ENCODE measurements at places on chromosomes 11 and 22.

GRCh38 chr11:66956689-66957290, 1.4 kb downstream of the PC start:
- no peak for DNase-seq

DNA sequence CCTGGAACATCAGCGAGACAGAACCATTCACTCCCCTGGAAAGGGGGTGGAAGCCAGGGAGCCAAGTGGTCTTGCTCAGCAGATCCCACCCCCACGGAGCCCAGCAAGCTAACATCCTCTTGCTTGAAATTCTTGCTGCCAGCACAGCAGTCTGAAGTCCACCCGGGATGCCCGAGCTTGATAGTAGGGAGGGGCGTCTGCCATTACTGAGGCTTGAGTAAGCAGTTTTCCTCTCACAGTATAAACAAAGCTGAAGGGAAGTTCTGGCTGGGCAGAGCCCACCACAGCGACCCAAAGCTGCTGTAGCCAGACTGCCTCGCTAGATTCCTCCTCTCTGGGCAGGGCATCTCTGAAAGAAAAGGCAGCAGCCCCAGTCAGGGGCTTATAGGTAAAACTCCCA, 764.8 kb upstream of the LUZP2 start:
- no peak for DNase-seq

- no peak for DNase-seq
Measured at GRCh38 chr11:2926611-2927051, 2.6 kb downstream of the PHLDA2 start.

- no peak for DNase-seq
Measured at GRCh38 chr11:122852074-122852795, 13.9 kb downstream of the CRTAM start.

DNA sequence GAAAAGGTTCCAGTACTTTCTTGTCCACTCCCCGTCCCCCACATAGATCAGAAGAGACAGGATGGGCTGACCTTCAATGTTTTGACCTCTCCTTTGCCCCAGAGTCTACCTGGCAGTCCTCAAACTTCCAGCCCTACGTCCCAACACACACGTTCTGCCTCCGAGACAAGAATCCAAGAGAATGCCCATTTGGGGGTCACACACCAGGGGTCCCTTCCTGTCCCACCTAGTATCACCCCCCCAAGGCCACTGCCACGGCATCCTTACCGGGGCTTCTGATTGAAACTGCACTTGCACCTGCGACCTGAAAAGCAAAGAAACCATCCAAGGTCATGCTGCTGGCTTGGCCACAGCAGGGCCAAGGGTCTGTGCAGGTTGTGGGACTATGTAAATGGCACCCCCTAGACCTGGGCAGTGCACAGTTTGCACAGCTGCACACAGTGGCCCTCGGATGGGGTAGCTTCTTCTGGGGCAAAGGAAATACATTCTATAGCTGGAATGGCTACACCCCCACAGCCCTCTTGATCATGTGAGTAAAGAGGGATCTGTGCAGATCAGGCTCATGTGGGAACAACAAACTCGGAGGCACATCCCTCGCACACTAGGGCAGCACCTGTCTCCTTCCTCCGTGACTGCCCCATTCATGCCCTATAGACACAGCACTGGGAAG, 16.5 kb upstream of the FXYD2 start:
- DNase-seq, result no peak

GRCh38 chr22:38284042-38284402, 11.2 kb upstream of the TMEM184B start:
- DNase-seq, result no peak

- no peak for DNase-seq
Measured at GRCh38 chr11:110935018-110935640, 222.9 kb upstream of the ARHGAP20 start.

- peak; percentile 25 for DNase-seq
Measured at GRCh38 chr22:20551805-20552442, 44.5 kb downstream of the MED15 start.

- DNase-seq, result no peak
Measured at GRCh38 chr11:32421992-32422391, 13.3 kb downstream of the WT1 start.

GRCh38 chr11:65040847-65041622, at the start of gene SAC3D1:
Gene SAC3D1, plus strand, starts transcription at chr11:65041210. Its CDS starts 83 bp downstream, at chr11:65041293.
- peak; percentile 89 for DNase-seq

GRCh38 chr11:77309401-77310085, 8.1 kb upstream of the GDPD4 start:
- DNase-seq, result no peak

DNA sequence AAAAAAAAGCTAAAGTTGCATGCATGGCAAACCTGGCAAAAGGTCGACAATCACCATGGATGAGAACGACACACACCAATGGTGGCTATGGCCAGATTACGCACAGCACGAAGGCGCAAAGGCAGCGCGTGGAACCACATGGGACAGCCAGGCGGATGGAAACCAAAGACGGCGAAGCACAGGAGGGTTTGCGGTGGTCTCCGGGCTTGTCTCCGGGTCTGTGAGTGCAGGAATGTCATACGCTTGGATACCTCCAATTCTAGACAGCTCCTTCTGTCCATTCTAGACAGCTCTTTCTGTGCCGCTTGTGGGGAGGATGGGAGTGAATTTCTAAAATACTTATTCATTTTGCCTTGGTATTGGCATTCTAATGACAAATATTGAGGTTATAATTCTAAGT, 685.4 kb downstream of the BRD1 start:
- no peak for DNase-seq

GRCh38 chr11:14956111-14956510, 16.0 kb downstream of the CALCA start:
- DNase-seq, result no peak

DNA sequence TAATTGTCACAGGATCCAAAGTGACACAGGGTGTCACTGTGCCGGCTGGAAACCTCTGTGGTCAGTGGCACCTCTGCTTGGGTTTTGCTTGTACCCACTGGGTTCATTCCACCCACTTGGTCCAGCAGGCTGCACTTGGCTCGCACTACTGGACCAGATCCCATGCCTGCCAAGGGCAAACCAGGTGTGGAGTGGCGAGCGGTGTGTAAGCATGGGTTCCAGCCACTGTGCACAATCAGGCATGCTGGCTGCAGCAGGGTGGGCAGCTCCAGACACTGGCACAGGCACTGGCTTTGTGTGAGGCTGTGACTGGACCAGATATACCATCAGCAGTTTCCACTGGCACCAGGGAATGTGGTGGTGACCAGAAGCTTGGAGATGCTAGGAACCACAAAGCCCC, 261.4 kb downstream of the KCNA4 start:
- no peak for DNase-seq

- no peak for DNase-seq
Measured at GRCh38 chr11:10076458-10077141, 217.4 kb downstream of the SBF2 start.

GRCh38 chr22:39627865-39628562, 57.5 kb downstream of the CACNA1I start:
- DNase-seq, result no peak

GRCh38 chr11:8772571-8773519, 90.3 kb downstream of the RPL27A start:
- DNase-seq, result no peak

DNA sequence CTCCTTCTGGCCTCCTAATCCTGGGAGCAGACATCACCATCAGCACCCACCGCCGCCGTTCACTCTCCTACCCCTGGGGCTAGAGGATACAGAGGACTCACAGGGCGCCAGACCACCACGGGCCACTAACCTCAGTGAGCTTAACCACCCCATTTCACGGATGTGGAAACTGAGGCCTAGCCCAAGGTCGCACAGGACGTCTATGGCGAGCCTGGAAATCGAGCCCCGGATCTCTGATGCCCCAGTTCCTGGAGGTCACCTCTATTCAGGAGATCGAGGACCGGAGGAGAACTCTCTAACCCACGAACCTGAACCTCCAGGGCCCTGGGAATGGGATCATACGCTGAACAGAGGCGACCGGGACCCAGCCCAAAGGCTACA, 349 bp downstream of the TIMM10 start:
- DNase-seq, result no peak

DNA sequence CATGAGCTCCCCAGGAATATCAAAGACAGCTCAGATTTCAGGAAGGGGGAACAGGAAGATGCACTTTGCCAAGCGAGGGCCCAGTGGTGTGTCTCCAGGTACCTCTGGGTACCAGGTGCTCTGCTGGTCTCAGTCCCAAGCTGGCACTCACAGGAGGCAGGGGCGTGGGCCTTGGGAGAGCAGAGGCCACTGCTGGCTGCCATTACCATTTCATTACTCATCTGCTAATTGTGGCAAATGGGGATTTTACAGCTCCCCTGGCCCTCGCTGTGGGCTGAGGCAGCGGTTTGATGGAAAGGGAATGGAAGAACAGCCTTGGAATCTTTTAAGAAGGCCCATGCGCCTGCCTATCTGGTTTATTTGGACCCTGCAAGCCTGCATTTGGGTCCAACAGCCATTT, 192.0 kb upstream of the NAV2 start:
- no peak for DNase-seq

- DNase-seq, result no peak
Measured at GRCh38 chr11:129733981-129734380, 81.7 kb upstream of the TMEM45B start.

DNA sequence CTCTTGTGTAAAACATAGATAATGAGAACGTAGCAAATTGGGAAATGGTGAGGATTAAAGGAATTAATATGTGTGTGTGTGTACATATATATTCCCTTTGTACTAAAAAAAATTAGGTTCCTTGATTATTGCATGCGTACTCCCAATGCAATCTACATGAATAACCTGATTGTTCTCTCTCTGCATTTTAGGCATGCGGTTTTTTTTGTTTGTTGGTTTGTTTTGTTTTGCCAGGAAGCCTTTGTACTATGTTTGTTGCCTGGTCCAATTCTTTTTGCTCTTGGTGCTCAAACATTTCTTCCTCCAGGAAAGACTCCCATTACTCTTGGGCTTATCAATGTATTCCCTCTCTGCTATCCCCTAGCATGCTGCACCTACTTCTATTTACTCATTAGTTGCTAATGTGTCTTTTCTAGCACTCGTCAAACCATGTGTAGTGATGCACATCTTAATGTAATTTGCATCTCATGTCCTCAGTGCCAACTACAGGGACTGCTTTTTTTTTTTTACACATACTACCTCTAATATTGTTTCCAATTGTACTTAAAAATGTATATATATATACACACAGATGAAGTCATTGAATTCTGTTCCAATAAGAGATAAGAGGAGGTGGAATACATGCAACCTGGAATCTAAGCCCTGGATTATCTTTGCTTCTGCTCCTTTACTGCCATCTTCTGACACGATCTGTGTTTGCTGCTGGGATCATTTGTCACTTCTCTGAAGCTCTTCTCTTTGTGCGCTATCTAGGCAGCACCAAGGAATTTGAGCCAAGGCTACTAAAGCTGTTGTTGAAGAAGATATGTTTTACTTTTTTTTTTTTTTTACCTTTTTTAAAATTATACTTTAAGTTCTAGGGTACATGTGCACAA, 197.2 kb upstream of the ANO3 start:
- DNase-seq, result no peak

- DNase-seq, result no peak
Measured at GRCh38 chr11:70397336-70397982, 870 bp upstream of the CTTN start.

DNA sequence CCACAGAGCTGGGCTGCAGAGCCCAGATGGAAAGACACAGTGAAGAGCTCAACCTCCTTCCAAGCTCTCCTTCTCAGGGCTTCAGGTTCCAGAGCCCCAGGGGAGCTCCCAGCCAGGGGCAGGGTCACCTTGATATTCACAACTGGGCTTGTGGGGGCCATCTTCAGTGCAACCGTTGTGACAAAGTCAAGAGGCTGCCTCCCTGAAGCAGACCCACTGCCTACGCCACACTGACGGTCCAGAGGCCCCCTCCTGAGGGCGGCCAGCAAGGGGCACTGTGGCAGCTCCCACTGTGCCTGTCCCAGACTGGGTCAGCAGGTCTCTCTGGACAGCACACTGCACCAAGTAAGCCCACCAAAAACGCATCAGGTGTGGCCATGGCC, 84.1 kb downstream of the DGCR2 start:
- no peak for DNase-seq

- DNase-seq, result no peak
Measured at GRCh38 chr11:86141727-86142126, 72.8 kb upstream of the PICALM start.

DNA sequence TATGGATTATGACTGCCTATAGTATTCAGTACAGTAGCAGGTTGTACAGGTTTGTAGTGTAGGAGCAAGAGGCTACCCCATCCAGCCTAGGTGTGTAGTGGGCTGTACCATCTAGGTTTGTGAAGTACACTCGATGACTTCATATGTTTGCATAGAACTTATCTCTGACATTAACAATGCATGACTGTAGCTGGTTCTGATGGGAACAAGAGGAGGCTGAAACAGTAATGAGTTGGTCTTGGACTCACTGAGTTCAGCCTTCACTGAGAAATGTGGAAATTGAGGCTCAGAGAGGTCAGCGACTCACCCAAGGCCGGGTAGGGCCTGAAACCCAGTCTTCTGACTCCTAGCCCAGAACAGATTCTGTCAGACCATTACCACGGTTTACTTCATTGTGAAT, 13.0 kb downstream of the MYO7A start:
- DNase-seq, result no peak

GRCh38 chr22:44291265-44291664, 21.5 kb downstream of the SHISAL1 start:
- DNase-seq, result no peak

GRCh38 chr11:88484873-88485621, 147.5 kb upstream of the CTSC start:
- DNase-seq, result peak; percentile 6

DNA sequence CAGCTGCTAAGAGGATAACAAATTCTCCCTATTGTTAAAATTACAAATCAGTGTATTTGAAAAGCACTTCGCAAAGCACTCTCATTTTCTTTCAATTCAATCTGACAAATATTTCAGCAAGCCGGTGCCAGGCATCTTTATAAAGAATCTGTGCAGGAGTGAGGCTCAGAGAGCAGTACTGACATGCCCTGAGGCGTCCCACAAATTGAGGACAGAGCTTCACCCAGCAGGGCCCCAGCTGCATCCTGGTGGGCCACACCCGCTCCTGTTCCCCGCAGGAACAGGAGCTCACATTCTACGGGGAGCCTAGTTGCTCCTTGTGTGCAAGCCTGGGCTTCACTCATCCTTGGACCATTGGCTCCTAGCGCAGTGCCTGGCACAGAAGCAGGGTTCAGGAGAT, 60.9 kb upstream of the EIF3D start:
- DNase-seq, result no peak

DNA sequence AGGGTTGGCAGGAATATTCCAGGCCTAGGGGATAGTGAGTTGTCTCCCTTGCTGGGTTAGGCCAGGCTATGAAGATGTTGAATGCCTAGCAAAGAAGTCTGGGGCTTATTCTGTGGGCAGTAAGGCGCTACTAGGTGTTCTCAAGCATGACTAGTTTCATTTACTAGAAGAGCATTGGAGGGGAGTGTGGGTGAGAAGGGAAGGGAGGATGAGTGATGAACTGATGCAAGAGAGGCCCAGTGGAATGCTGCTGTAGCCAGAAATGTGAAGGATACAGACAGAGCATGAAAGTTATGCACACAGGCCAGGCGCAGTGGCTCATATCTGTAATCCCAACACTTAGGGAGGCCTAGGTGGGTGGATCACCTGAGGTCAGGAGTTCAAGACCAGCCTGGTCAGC, 33.5 kb downstream of the POU2F3 start:
- no peak for DNase-seq

- DNase-seq, result no peak
Measured at GRCh38 chr22:39518996-39519680, 1.2 kb upstream of the ATF4 start.

GRCh38 chr22:17103351-17103750, 17.8 kb downstream of the TMEM121B start:
- DNase-seq, result no peak

Data from CD4-positive, alpha-beta T cell treated with Interferon gamma for 1 hour (primary cell).